ENCODE measurements at places on chromosomes 7 and 10. TPM values are rescaled to one million over a fixed set of nuclear protein-coding genes. Genes with fewer than 3 reads are reported as not detected.

GRCh38 chr7:30908681-30909080, 3.0 kb upstream of the AQP1 start:
- H3K27me3 ChIP-seq: no peaks in the 10 kb centered on the region
- no peaks in the 10 kb centered on the region for H3K36me3 ChIP-seq
- no peak overlapping the region for H3K27ac ChIP-seq
- peak; percentile 90 for DNase-seq
- H3K4me1 ChIP-seq: peaks cover 8% of the 10 kb centered on the region

GRCh38 chr10:69446650-69447151, 4.6 kb upstream of the TSPAN15 start:
- H3K36me3 ChIP-seq: no peaks in the 10 kb centered on the region
- no peaks in the 10 kb centered on the region for H3K4me1 ChIP-seq
- peaks cover 2% of the 10 kb centered on the region for H3K27me3 ChIP-seq
- H3K27ac ChIP-seq: no peak overlapping the region
- H3K4me3 ChIP-seq: no peak overlapping the region
- no peak for DNase-seq

DNA sequence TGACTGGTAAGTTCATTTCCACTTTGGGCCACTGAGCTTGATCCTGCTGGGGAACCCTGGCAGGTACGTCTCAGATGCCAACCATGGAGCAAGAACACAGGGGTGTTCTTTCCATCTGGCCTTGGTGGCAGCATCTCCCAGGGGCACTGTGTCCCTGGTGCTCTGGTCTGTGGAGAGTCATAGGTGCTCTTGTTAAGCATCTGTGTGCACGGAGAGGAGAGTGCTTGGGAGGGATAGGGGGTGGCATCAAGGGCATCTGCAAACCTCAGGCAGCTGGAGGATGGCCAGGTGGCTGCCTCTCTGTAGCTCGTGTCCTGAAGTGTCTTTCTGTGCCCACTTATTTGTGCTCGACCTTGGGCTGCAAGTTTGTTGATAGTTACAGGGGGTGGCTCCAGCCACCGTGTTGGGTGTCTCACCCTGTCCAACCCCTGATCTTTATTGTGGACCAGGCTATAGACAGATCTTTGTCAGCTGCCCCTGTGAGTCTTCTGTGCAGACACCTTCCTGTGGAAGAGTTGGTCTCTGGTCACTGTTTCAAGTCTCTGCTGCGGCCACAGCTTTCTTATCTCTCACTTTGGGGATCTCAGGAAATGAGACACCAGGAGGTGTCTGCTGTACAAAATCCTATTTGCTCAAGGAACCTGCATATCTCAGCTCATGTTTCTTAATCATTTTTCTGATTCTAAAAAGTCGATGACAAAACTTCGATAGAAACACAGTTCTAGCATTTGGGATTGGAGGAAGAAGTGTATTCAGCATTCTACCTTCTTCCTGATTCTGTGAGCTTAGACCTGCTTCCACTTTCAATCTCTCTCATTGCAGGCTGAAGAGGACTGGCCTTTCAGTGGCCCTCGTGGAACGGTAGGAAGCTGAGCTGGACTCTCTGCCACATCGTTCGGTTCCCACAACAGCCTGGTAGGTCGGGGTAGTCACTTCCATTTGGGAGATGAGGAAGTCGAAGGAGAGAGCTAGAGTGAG, 17.2 kb upstream of the GIMAP8 start:
- no peaks in the 10 kb centered on the region for H3K4me1 ChIP-seq
- H3K27me3 ChIP-seq: no peaks in the 10 kb centered on the region
- no peaks in the 10 kb centered on the region for H3K36me3 ChIP-seq
- H3K4me3 ChIP-seq: no peak overlapping the region

- no peak overlapping the region for H3K4me3 ChIP-seq
- no peaks in the 10 kb centered on the region for H3K27me3 ChIP-seq
- H3K36me3 ChIP-seq: peaks cover 87% of the 10 kb centered on the region
- DNase-seq: no peak
- H3K27ac ChIP-seq: no peak overlapping the region
Measured at GRCh38 chr7:73451780-73452398, 18.3 kb downstream of the FZD9 start.

DNA sequence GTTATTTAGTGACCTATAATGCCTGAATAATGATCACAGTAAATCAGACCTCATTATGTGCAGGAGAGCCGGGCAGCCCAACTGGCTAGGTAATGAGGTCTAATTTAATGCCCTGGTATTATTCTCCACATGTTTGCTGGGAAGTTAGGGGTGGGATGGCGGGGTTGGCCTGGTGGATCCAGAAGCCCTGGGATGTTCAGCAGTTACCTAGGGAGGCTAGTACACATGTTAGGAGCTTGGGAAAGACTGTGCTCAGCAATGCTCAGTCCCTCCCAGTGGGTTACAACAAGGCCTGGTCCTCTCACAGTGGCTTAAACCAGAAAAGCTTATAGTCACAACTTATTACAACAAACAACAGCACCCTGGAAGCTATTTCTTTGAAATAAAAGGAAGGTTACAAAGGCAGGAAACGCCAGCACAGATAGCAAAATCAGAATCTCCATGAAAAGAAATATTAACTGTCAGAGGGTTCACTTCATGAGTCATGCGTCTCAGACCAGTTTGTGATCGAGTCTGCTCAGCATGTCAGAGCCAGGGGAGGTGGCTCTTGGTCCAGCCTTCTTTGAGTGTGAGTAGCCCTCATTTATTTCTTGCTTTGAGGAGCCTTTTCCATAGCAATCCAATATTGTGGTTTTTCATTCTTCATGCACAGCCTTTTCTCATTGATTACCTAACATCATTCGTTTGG, 418.6 kb upstream of the NPVF start:
- H3K4me3 ChIP-seq: no peak overlapping the region
- no peak overlapping the region for H3K27ac ChIP-seq
- no peaks in the 10 kb centered on the region for H3K27me3 ChIP-seq
- H3K36me3 ChIP-seq: no peaks in the 10 kb centered on the region

GRCh38 chr7:85972504-85973141, 671.1 kb upstream of the GRM3 start:
- no peaks in the 10 kb centered on the region for H3K4me1 ChIP-seq
- no peak overlapping the region for H3K4me3 ChIP-seq
- H3K27ac ChIP-seq: no peak overlapping the region
- no peak for DNase-seq
- no peaks in the 10 kb centered on the region for H3K27me3 ChIP-seq

- no peak for DNase-seq
- H3K4me1 ChIP-seq: peaks cover 14% of the 10 kb centered on the region
- H3K36me3 ChIP-seq: peaks cover 17% of the 10 kb centered on the region
Measured at GRCh38 chr10:20885678-20886077, 11.4 kb downstream of the NEBL start.

DNA sequence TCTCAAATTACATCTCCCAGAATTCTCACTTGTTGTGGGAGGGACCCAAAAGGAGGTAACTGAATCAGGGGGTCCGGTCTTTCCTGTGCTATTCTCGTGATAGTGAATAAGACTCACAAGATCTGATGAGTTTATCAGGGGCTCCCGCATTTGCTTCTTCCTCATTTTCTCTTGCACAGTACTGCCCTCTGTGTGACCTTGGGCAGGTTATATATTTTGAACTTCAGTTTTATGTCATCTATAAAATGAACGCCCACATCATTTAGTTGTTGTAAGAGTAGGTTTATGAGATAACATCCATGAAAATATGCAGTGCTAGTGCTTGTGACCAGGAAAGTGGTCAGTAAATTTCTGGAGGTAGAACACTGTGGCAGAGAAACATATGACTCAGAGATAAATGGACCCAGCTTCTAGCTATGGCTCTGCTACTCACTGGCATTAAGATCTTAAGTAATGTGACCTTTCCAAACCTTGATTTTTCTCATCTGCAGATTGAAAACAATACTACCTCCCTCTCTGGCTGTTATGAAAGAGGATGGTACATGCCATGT, 44.3 kb downstream of the SCRN1 start:
- no peaks in the 10 kb centered on the region for H3K4me1 ChIP-seq
- H3K4me3 ChIP-seq: no peak overlapping the region
- no peaks in the 10 kb centered on the region for H3K27me3 ChIP-seq
- peaks cover 92% of the 10 kb centered on the region for H3K36me3 ChIP-seq

- no peak for DNase-seq
- peaks cover 44% of the 10 kb centered on the region for H3K27me3 ChIP-seq
- no peaks in the 10 kb centered on the region for H3K36me3 ChIP-seq
- no peaks in the 10 kb centered on the region for H3K4me1 ChIP-seq
Measured at GRCh38 chr7:99929730-99930053, 272 bp upstream of the GJC3 start.

DNA sequence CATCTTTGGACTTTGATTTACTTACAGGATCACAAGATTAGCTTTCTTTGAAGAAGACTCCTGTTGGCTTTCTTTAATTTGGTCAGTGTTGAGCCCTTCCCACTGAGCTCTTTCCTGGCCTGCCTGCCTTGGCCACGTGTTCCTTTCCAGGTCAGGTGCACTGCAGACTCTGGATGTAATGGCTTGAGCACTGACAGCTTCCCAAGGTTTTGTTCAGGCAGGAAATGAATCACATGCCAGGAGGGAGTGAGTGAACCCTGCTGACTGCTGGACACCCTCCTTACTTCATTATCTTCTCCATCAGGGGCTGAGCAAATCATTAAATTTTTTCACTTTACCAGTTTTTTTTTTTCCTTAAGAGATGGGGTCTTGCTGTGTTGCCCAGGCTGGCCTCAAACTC, 29.8 kb downstream of the SNX10 start:
- DNase-seq: no peak
- H3K36me3 ChIP-seq: no peaks in the 10 kb centered on the region
- H3K4me3 ChIP-seq: no peak overlapping the region
- H3K27ac ChIP-seq: no peak overlapping the region
- H3K27me3 ChIP-seq: no peaks in the 10 kb centered on the region

DNA sequence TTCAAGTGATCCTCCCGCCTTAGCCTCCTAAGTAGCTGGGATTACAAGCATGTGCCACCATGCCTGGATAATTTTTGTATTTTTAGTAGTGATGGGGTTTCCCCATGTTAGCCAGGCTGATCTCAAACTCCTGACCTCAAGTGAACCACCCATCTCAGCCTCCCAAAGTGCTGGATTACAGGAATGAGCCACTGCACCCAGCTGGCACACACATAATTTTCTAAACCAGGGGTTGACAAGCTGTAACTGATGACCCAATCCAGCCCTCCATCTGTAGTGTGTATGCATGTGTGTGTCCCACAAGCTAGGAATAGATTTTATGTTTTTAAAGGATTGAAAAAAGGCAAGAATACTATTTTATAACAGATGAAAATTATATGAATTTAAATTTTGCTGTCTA, 125.9 kb upstream of the INSYN2A start:
- H3K27ac ChIP-seq: no peak overlapping the region
- H3K36me3 ChIP-seq: no peaks in the 10 kb centered on the region
- no peak for DNase-seq
- no peak overlapping the region for H3K4me3 ChIP-seq

GRCh38 chr10:86366033-86366901, at the start of gene GRID1:
Gene GRID1 (minus strand): TSS chr10:86366795.
- H3K4me1 ChIP-seq: no peaks in the 10 kb centered on the region
- H3K36me3 ChIP-seq: no peaks in the 10 kb centered on the region
- peak; percentile 87 for DNase-seq

GRCh38 chr10:58727633-58728032, 215.0 kb downstream of the BICC1 start:
- no peaks in the 10 kb centered on the region for H3K36me3 ChIP-seq
- H3K4me3 ChIP-seq: no peak overlapping the region
- no peaks in the 10 kb centered on the region for H3K4me1 ChIP-seq
- no peaks in the 10 kb centered on the region for H3K27me3 ChIP-seq
- DNase-seq: no peak

GRCh38 chr10:109467551-109467950, 455.8 kb downstream of the XPNPEP1 start:
- no peaks in the 10 kb centered on the region for H3K36me3 ChIP-seq
- no peaks in the 10 kb centered on the region for H3K4me1 ChIP-seq
- H3K27ac ChIP-seq: no peak overlapping the region
- no peak overlapping the region for H3K4me3 ChIP-seq
- DNase-seq: no peak

PTPRZ1 gene
- 11.9 TPM for total RNA-seq

PAPOLB gene
- total RNA-seq: 0.93 TPM

CDHR3 gene
- total RNA-seq: 16.1 TPM

SEMA3D gene
- 7.4 TPM for total RNA-seq

OPN4 gene
- total RNA-seq: not detected

All from endodermal cell (in vitro differentiated cells).